ENCODE measurements at places on chromosomes 13 and 19.

- DNase-seq: no peak
Measured at GRCh38 chr19:17512574-17512939, 1.1 kb downstream of the PGLS start.

- DNase-seq: no peak
Measured at GRCh38 chr13:36712290-36712689, 38.5 kb downstream of the SERTM1 start.

DNA sequence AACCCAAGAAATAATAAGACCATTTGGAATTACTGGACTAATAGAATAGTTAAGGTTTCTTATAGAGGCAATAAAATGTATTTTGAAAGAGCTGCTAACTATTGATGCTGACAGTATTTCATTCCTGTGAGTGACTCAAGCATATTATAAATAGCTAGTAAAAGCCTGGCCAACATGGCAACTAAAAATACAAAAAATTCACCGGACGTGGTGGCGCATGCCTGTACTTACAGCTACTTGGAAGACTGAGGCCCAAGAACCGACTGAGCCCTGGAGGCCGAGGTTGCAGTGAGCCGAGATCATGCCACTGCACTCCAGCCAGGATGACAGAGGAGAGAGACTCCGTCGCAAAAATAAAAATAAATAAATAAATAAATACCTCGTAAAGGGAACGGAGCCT is 5.4 kb upstream of the ICAM3 start:
- DNase-seq: no peak

DNA sequence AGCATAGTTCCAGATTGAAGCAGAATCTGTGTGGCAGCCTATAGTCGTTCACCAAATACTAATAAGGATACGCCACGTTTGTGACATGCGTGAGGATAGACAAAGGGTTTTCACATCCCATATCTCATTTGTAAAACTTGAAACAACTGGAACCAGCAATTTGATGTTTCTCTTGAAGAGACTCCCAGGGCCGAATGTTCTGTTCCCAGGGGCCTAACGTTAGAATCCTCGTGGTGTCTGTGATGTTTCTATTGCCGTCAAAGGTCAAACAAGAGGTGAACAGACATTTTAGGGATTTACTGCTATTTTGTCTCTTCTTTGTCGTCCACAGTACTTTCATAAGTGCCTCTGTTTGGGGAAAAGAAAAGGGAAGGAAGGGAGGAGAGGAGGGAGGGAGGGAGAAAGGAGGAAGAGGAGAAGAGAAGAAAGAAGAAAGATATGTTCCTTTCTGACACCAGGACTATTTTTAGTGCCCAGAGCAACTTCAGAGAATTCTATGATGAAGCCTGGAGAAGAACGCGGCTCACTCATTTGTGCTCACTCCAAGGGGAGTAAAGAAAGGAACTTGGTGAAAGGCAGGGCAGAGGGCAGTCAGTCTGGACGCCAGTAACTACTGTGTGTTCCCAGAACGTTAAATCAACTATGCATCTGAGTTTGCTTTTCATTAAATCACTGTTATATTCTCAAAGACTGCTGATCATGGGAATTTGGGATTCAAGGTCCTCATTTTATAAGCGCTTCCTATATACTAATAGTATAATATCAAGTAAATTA is 154.5 kb downstream of the DCT start:
- no peak for DNase-seq
